Activated T-cell treated with anti-CD3 and anti-CD28 coated beads for 4 hours (primary cell): ENCODE measurements at places on chromosomes 5 and 9.

DNA sequence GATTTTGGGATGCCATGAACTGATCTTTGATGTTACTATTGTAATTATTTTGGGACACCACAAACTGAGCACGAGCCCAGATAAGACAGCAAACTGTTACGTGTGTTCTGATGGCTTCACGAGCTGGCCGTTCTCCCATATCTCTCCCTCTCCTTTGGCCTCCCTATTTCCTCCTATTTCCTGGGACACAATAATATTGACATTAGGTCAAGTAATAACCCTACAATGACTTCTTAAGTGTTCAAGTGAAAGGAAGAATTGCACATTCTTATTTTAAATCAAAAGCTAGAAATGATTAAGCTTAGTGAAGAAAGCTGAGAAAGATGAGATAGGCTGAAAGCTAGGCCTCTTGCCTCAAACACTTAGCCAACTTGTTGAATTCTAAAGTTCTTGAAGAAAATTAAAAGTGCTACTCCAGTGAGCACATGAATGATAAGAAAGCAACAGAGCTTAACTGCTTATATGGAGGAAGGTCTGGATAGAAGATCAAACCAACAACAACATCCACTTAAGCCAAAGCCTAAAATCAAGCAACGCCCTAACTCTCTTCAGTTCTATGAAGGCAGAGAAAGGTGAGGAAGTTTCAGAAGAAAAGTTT lies 247.1 kb downstream of the LRRC70 start:
- DNase-seq = no peak

DNA sequence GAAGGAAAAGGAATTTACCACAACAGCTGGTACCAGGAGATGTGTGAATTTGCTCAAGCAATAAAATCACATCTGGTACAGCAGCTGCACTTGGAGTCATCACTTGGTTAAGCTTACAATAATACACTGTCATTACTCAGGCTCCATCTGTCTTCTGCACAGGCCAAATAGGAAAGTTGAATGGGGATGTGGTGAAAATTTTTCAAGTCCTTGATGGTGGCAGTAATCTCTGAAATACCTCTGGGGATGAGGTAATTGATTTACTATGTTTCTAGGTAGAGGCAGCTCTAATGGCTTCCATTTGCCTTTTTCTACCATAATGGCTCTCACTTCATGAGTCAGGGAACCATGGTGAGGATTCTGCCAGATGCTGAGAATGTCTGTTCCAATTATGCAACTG lies 206.8 kb upstream of the ATP10B start:
- DNase-seq = no peak

DNA sequence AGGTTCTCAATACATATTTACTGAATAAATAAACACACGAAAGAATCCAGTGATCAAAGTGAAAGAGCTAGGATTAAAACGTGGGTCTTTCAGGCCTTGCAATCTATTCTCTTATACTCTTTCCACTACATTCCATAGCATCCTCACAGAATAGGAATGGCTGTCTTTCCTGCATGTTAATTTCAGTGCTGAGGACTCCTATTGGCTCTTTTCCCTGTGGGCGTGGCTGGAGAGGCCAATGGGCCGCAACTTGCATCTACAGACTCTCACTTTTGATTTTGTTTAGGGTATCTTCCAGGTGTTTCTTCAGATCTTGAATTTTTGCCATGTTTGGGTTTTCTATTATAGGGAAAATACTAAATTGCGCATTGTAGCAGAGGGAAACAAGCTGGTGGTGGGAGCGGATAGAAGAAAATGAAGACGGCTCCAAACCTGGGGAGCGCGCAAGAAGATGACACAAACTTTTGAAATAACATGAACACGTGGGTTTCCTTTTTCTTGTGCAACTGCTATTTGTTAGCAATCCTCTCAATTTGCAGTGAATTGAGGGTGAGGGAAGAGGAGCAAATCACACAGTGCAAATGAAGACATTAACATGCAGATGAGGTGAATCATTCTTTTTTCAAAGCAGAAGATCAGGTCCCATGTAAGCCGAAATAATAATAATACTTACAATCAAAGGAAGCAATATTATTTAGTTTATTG lies 93.9 kb downstream of the GCNT1 start:
- no peak for DNase-seq

DNA sequence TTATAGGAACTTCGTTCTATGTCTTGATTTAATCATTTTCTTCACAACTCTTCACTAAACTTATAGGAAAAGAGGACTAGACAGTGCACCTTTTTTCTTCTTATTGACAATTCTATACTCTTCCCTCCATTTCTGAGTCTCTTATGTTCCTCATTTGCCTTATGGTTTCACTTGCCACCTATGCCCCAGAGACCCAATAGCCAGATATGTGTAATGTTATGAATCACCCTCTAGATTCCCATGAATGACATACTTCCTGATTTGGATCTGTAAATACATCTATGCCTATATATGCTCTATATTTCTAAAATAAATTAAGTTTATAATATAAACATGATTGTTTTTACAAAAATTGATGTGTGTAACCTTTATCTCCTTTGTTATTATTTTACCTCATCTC lies 514.1 kb upstream of the MEF2C start:
- no peak for DNase-seq

GRCh38 chr9:32737378-32737777 lies 46.0 kb upstream of the TMEM215 start:
- no peak for DNase-seq

DNA sequence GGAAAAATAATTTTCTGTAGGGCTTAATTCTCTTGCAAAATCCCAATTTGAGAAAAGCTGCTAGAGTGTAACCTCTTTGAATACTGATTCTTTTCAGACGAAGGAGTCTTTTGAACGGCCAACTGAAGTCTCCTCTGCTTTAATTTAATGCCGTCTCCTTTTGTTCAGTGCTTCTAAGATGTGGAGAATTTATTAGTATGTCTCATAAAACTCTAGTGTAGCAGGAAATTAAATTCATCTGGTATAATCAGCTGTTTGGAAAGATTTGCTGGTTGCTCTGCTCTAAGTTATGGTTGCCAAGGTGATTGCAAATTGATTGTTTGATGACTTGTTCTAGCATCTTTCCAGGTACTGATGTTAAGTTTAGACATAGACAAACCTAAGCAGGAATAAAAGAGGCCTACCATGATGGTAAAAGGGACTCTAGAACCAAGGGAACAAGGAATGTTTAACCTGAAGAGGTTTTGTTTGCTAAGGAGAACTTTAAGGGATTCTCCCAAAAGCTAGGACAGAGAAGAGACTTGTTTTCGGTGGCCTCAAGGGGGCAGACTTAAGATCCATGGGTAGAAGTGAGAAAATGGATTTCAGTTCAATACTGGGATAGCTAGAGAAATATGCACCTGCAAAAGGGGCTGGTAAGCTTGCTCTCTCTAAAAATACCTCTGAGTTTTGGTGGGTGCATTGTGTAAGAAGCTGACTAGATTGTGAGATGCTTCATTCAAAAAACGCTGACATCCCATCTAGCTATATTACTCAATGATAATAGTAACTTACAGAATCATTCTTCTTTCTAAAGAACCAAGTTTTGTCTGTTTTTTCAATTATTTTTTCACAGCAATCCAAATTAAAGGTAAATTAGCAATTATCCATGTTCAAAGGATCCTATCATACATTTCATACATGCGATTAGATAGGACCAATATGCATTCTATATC lies 5.7 kb upstream of the ADRB2 start:
- DNase-seq = no peak

DNA sequence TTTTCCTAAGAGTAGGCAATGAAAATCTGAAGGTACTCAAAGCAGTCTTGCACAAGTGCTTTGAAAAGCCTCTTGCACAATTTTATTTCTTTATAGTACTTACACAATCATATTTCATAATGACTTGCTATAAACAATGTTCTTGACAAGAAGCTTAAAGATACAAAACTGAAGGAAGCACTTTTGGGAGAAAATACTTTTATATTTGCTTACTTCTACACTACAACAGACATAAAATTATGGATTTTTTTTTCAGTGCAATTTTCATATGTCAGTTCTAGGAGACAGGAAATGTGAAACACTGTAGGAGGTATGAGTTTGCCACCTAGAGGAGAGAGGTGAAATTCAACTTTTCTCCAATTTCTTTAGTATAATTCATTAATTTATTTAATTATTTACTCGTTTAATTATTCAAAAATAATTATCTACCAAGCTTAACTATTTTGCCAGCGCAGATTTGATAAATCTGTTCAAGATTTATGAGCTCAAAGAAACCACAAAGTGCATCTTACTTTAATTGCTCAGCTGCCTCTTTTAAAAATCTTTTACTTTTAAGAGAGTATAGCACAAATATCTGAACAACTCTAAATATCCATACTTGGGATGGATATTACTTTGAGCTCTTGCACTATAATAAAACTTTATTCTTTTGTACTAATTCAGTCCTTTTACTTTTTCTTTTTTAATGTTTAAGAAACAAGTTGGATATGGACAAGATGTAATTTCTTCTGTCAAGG lies 29.0 kb upstream of the CDKN2B start:
- DNase-seq = no peak

DNA sequence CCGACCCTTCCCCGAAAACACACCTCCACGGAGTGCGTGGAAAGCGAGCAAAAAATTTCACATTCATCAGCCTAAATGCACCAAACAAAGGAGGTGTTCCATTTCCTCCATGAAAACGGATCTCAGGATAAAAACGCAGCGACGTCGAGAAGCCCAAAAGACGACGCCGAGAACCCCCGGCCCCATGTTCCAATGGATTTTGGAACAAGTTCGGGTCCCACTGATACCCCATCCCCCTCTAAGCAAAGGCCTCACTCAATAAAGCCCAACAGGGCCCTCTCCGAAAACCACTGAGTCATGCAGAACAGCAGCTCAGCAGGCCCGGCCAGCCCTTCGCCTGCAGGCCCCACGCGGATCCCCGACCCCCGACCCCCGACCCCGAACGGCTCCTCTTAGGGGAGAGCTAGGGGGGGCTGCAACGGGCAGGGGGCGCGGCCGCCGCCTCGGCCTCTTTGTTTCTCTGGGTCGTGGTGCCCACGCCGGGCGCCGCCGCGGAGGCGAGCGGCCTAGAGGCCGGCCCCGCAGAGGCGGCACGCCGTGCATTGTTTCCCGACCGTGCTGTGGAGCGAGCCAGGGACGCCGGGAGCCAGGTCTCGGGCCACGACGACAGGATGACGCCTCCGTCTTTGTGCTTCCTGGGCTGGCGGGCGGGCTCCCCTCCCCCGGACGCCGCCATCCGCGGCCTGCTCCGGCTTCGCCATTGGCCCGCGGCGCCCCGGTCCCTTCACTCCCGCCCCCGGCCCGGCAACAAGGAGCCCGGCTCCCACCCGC lies 915 bp downstream of the ZFAND5 start:
- peak; percentile 47 for DNase-seq

- DNase-seq = no peak
Observed at GRCh38 chr9:129731477-129732085, 21.3 kb downstream of the PTGES start.

GRCh38 chr9:89864257-89864656 lies 259.4 kb downstream of the GADD45G start:
- DNase-seq = no peak

DNA sequence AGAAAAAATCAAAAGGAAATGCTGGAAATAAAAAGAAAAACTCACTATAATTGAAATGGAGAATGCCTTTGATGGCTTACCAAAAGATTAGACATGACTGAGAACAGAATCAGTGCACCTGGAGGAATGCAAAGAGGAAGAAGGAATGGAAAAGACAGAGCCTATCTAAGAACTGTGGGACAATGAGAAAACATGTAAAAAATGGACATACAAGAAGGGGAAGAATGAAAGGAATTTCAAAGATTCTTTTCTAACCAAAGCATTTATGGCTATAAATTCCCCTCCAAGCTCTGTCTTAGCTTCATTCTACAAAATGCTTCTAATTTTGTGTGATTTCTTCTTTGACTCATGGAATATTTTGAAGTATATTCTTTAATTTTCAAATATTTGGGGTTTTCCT lies 47.5 kb upstream of the CLK4 start:
- no peak for DNase-seq

DNA sequence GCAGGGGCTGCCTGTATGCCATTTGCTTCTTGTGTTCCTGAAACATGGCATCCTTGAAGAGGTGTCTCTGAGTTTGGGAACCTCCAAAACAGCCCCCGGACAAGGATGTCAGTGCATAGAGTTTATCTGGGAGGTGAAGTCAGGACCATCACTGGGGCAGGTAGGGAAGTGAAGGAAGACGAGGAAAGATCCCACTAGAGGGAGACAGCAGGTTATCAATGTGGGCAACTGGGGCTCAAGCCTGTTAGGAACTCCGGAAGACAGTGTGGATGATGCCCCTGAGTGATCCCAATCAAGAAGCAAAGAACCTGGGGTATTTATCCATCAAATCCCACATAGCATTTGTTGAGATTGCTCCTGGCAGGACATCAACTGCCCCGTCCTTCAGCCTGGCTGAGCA lies 233.1 kb downstream of the AGTPBP1 start:
- DNase-seq = no peak

DNA sequence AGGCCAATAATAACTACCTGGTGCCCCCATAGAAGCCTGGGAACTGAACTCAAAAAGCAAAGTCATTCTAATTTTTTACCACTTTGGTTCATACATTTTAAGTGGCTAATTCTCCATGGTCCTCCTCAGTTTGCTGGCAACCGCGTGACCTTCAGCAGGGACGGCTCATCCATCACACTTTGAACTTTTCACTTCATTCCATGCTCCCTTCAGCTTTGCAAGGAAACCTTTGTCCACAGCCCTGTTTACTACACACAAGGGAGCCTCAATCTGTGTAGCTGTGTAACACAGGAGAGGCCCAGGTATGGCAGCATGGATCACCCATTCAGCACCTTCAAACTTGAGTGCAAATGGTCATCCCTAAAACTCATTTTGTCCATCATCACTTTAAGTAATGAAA lies 552.4 kb downstream of the IRX1 start:
- no peak for DNase-seq

DNA sequence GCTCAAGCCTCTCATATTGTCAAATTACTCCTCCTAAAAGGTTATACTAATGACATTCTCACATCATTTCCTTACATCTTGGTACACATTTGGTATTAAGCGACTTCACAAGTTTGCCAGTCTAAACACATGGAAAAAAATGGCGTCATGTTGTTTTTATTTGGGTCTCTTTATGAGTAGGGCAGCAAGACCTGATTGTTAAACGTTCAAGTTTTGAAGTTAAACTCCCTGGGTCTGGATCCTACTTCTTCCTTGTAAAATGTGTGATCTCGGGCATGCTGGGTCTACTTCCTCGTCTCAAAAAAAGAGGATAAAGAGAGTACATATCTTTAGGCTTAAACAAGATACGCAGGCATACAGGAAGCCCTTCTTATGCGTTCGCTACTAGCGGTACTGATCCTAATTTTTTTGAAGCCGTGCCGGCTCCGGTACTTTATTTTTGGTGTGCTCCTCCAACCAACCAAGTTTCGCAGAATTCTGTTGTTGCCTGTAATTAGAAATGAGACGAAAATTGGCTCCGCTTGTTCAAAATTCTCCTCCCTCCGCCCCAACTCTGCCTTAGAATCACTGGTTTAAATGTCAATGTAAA lies 596 bp upstream of the CDC37L1 start:
- DNase-seq = peak; percentile 3

GRCh38 chr5:177520271-177520670 lies 3.5 kb upstream of the DDX41 start:
- DNase-seq = no peak
